ENCODE measurements at places on chromosomes 13 and 19. TPM values are rescaled to one million over a fixed set of nuclear protein-coding genes. Genes with fewer than 3 reads are reported as not detected.

ZNF599 gene
- 3.2 TPM for total RNA-seq

WDR88 gene
- total RNA-seq = not detected

LRRC63 gene
- 0.18 TPM for total RNA-seq

NCR1 gene
- 1.5 TPM for total RNA-seq

SBK3 gene
- 0.13 TPM for total RNA-seq

OR1I1 gene
- not detected for total RNA-seq

ZNF382 gene
- total RNA-seq = not detected

CCNA1 gene
- total RNA-seq = not detected

LHFPL6 gene
- total RNA-seq = 0.18 TPM

ZNF560 gene
- not detected for total RNA-seq

DNA sequence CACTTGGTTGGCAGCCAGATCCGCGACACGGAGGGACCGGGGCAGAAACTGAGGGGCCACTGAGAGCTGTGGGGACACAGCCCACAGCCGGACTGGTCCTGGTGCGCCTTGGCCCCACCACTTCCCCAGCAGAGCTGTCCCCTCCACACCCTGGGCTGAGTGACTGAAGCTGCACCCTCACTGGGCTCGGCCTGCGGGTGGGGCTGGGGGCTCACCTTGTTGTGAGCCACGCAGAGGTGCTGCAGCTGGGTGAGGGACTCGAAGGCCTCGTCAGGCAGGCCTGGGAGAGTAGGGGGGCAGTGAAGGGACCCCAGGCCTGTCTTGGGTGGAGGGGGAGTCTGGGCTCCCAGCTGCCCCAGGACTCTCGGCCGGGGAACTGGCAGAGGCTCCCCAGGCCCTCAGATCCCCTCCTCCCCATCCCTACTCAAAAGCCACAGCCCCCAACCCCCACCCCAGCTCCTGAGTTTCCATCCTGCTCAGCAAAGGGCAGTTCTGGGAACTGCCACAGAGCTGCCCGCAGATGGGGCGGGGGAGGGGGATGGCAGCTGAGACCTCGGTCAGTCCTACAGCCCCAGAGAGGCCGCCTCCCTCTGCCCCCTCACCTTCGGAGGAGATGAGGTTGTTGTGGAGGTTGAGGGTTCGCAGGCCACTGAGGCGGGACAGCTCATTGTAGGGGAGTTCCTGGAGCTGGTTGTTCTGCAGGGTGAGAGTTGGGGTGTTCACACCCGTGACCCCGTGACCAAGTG is 2.3 kb downstream of the PODNL1 start:
- H3K27ac ChIP-seq = no peak overlapping the region
- no peak overlapping the region for H3K4me3 ChIP-seq
- H3K27me3 ChIP-seq = peaks cover 3% of the 10 kb centered on the region
- DNase-seq = peak; percentile 49

- H3K27ac ChIP-seq = no peak overlapping the region
- no peak for DNase-seq
- no peaks in the 10 kb centered on the region for H3K4me1 ChIP-seq
- H3K36me3 ChIP-seq = no peaks in the 10 kb centered on the region
- H3K27me3 ChIP-seq = no peaks in the 10 kb centered on the region
- no peak overlapping the region for H3K4me3 ChIP-seq
Measured at GRCh38 chr13:46315491-46316075, 71.5 kb downstream of the RUBCNL start.

DNA sequence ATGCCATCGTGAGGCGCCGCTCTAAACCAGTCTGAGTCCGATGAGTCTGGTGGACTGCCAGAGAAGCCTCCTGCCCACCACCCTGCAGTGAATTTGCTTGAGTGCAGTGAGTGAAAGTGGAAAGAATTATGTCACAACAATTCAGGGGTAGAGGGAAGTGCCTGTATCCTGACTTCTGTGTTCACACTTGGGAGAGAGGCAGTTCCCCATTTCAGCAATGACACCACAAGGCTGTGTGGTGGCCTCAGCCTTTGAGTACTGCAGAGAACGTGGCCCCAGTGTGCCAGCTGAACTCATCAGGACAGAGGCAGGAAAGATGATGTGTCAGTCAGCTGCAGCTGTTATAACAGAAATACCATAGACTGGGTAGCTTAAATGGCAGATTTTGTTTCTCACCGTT is 155.6 kb downstream of the COG6 start:
- no peaks in the 10 kb centered on the region for H3K4me1 ChIP-seq
- DNase-seq = no peak
- no peaks in the 10 kb centered on the region for H3K27me3 ChIP-seq
- H3K4me3 ChIP-seq = no peak overlapping the region

- H3K4me3 ChIP-seq = no peak overlapping the region
- no peaks in the 10 kb centered on the region for H3K36me3 ChIP-seq
- H3K4me1 ChIP-seq = no peaks in the 10 kb centered on the region
- no peak for DNase-seq
- H3K27ac ChIP-seq = no peak overlapping the region
Measured at GRCh38 chr13:42329239-42329638, 57.3 kb downstream of the AKAP11 start.

DNA sequence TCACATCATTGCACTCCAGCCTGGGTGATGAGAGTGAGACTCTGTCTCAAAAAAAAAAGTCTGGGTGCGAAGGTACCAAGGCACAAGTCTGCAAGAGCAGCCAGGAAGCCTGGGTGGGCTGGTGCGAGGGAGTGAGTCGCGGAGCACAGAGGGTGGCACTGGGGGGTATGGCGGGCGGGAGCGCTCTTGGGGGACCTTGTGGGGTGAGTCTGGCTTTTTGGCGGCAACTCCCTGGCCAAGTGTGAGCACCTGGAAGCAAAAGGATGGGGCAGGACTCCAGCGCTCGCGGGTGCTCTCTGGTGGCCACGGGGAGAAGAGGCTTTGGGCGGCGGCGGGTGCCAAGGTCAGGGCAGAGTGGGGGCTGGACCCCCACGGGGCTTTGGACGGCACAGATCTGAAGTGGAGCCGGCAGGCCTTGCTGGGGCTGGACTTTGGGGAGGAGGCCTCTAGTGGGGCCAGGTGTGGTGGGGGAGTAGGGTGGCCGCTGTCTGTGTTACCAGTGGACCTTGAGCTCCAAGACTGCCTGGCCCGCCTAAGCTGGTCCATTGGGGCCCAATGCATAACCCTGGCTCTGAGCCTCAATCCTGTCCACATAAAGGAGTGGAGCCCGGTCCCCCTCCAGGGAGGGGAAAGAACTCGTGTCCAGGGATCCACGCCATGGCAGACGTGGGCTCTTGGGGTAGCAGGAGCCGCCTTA is 1.6 kb downstream of the P2RY11 start:
- H3K4me1 ChIP-seq = peaks cover 84% of the 10 kb centered on the region
- H3K27me3 ChIP-seq = no peaks in the 10 kb centered on the region
- DNase-seq = peak; percentile 60
- H3K36me3 ChIP-seq = peaks cover 74% of the 10 kb centered on the region
- no peak overlapping the region for H3K4me3 ChIP-seq

DNA sequence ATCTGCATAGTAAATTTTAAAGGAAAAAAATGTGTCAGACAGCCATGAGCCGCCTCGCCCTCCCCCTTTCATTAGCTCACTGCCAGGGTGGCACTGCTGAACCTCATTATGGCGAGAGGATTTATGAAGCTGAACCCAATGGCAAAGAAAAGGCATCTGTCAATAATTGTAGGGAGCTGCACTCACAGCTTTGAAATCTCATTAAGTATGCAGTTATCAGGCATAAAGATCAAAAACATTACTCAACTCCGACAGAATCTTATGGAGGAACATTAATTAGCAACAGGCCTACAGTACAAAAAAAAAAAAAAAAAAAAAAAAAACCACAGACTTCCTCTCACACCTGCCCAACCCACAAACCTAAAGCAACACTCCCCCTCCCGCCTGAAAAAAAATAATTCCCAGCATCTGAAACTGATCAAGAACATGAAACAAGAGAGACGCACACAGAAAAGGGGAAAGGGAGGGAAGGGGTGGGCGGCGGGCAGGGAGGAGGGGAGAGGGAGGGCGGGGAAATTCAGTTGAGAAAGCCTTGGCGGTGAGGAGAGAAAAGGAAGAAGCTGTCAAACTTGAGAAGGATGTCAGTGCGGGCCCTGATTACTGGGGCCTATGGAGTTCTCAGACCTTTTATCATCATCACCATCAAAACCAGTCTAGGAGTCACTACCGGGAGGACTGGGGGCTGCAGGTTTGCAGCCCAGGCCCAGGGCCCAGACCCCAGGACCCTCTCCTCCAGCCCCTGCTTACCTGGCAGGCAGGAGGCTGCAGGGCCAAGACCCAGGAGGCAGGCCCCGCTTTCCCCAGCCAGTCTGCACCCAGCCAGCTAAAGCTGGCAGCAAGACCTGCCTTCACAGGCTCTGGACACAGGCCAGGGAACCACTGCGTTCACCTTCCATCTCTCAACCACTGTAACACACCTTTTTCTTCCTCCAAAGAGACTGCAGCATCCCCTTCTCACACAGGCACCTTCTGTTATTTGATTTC is 8.9 kb downstream of the TSHZ3 start:
- DNase-seq = no peak
- H3K36me3 ChIP-seq = no peaks in the 10 kb centered on the region
- no peak overlapping the region for H3K27ac ChIP-seq
- H3K4me1 ChIP-seq = no peaks in the 10 kb centered on the region

GRCh38 chr13:64369121-64369520 is 2861.0 kb downstream of the PCDH9 start:
- H3K27ac ChIP-seq = no peak overlapping the region
- no peaks in the 10 kb centered on the region for H3K36me3 ChIP-seq
- no peak overlapping the region for H3K4me3 ChIP-seq
- H3K27me3 ChIP-seq = no peaks in the 10 kb centered on the region
- H3K4me1 ChIP-seq = no peaks in the 10 kb centered on the region
- DNase-seq = no peak

DNA sequence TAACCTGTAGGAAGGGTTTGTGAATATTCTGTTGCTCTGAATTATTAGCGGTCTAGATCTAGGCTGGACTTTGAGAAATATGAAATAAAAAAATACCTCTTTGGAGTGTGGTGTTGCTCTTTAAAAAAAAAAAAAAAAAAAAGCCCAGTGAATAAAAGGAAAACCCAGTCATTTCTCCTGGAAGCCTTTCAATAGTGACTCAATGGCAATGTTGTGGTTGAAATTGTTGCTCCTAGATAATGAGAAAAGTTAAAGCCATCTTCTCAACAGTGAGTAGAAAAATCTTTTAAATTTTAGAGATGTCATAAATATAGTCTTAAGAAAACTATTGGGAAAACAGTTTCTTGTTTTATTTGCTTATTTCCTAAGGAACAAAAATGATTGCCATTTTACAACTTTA is 135.3 kb downstream of the RFC3 start:
- H3K4me3 ChIP-seq = no peak overlapping the region
- no peaks in the 10 kb centered on the region for H3K27me3 ChIP-seq
- no peaks in the 10 kb centered on the region for H3K36me3 ChIP-seq
- DNase-seq = no peak

DNA sequence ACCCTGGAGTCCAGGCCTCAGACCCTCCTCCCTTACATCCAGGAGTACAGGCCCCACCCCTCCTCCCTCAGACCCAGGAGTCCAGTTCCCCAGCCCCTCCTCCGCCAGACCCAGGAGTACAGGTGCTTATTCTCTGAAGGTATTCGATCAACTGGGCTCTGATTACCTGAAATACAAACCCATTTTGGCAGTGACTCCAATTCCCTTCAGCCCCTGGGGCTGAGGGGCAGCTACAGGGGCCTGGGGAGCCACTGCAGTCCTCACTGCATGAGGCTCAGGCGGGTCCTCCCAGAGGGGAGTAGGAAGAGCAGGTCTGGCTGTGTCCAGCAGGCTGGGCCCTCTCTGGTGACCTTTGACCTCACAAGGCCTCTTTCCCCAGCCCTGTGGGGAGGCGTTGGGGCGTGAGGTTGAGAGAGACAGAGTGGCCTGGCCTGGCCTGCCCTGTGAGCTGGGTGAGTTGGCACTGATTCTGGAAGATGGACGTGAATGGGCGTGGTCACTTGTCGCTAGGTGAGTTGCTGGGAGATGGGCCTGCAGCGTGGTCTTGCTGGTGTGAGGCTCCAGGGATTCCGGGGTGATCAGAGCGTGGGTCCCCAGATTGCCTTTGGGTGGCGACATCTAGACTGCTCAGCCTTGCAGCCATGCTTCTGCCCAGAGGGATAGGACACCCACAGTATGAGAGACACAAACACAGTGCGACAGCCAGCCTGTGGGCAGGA is 3.1 kb downstream of the BCAT2 start:
- no peak overlapping the region for H3K4me3 ChIP-seq
- H3K4me1 ChIP-seq = peaks cover 28% of the 10 kb centered on the region
- peak; percentile 32 for DNase-seq
- H3K27me3 ChIP-seq = no peaks in the 10 kb centered on the region
- peaks cover 35% of the 10 kb centered on the region for H3K36me3 ChIP-seq

DNA sequence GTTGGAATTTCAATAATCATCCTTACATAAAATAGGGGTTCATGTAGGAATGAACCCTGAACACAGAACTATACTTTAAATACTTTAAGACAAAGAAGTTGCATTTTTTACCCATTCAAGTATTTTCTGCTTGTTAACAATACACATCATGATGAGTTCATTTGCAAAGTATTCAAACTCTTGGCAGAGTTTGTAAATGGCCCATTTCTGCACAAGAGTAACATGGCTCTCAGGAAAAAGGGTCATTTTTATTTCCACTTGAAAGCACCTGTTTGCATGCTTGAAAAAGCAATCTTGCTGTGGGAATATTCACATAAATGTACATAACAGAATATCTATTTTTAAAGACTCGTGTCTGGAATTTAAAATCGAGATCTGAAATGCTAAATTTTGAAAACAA is 18.1 kb downstream of the ESD start:
- no peak for DNase-seq
- no peaks in the 10 kb centered on the region for H3K27me3 ChIP-seq
- H3K36me3 ChIP-seq = peaks cover 88% of the 10 kb centered on the region
- no peak overlapping the region for H3K4me3 ChIP-seq

- no peak overlapping the region for H3K4me3 ChIP-seq
- H3K36me3 ChIP-seq = no peaks in the 10 kb centered on the region
- DNase-seq = no peak
- no peaks in the 10 kb centered on the region for H3K4me1 ChIP-seq
Measured at GRCh38 chr13:59666504-59666903, 497.2 kb downstream of the DIAPH3 start.

GRCh38 chr19:33921165-33921564 is 124.5 kb downstream of the KCTD15 start:
- H3K4me1 ChIP-seq = no peaks in the 10 kb centered on the region
- H3K27ac ChIP-seq = no peak overlapping the region
- DNase-seq = no peak
- no peaks in the 10 kb centered on the region for H3K36me3 ChIP-seq

GRCh38 chr19:436413-436950 is 24.4 kb downstream of the SHC2 start:
- no peak overlapping the region for H3K27ac ChIP-seq
- H3K4me1 ChIP-seq = no peaks in the 10 kb centered on the region
- peaks cover 65% of the 10 kb centered on the region for H3K27me3 ChIP-seq

DNA sequence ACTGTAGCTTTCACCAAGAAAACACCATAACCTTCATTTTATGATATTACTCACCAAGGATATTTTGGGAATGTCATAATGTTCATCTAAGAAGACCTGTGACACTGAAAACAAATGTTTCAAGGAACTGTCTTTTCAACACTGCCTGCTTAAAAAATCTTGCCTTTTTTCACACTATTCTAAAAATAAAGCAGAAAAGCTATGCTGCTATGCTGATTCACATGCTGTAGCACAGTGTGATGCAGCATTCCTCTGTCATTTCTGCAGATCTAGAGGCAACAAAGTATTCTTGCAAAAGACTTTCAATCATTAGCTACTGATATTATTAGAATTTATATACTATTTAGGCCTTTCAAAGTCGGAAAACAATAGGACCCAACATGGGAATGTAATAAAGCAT is 525.7 kb downstream of the UQCRFS1 start:
- H3K36me3 ChIP-seq = no peaks in the 10 kb centered on the region
- DNase-seq = no peak
- 0 out of 2 replicates have a peak, but pooled peaks cover 2% of the 10 kb centered on the region for H3K4me1 ChIP-seq
- H3K27me3 ChIP-seq = no peaks in the 10 kb centered on the region
- no peak overlapping the region for H3K4me3 ChIP-seq

Data from K562 (cell line).